ENCODE measurements at places on chromosomes 6 and 20.

DNA sequence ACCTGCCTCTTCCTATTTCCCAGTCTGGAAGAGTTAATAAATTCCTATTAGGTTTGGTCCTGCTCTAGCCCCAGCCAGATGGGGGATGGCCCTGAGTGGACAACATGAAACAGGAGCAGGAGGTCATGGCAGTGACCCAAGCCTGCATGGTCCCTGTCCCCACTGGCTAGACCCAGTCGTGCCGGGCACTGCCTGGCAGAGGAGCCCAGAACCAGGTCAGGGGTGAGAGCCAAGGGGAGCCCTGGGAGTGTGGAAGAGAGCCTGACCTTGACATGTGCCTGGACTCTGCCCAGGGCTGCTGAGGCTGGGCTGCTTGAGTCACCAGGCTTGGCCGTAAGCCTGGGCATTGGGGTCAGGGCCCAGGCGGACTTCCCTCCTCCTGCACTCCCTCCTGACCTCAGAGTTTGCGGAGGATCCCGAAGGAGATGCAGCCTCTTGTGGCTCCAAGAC, 3.6 kb downstream of the AVP start:
- no peak for DNase-seq

GRCh38 chr20:2066461-2067122, 35.0 kb upstream of the STK35 start:
- DNase-seq = no peak

- DNase-seq = no peak
Observed at GRCh38 chr6:106527979-106528378, 101.3 kb downstream of the RTN4IP1 start.

GRCh38 chr6:27267857-27268434, 20.4 kb downstream of the PRSS16 start:
- no peak for DNase-seq

- DNase-seq = no peak
Observed at GRCh38 chr6:163333701-163334663, 80.5 kb upstream of the QKI start.

- DNase-seq = no peak
Observed at GRCh38 chr6:43843097-43843645, 73.2 kb downstream of the VEGFA start.

DNA sequence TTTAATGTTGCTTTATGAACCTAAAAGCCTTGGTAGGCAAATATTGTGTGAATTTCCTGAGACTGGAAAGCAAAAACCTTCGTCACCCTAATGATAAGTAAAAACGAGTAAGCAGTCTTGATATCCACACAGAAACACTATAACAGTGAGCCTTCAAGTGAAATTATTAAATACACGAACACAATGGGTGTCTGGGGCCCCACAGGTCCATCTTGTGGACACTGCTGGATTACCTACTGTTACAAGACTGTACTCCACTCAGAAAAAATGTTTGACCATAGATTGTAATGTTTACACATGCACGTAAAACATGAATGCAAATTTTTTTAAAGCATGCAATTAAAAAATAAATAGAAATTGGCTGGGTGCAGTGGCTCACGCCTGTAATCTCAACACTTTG, 466.9 kb downstream of the CD83 start:
- DNase-seq = no peak

DNA sequence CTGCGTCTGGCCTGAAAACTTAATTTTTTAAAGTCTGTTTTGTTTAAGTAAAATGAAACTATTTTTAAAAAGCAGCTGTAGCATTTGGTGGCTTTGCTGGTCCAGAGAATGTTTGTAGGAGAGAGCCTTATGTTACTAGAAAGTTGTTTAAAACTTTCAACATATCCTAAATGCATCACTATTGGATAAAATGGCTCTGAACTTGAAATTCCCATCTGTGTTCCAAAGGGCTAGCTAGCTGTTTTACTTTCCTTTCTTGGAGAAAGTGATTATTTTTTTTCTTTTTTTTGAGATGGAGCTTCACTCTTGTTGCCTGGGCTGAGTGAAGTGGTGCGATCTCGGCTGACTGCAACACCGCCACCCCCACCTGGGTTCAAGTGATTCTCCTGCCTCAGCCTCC, 2.5 kb downstream of the SYNJ2 start:
- no peak for DNase-seq

- no peak for DNase-seq
Observed at GRCh38 chr6:21753241-21754108, 159.9 kb downstream of the SOX4 start.

DNA sequence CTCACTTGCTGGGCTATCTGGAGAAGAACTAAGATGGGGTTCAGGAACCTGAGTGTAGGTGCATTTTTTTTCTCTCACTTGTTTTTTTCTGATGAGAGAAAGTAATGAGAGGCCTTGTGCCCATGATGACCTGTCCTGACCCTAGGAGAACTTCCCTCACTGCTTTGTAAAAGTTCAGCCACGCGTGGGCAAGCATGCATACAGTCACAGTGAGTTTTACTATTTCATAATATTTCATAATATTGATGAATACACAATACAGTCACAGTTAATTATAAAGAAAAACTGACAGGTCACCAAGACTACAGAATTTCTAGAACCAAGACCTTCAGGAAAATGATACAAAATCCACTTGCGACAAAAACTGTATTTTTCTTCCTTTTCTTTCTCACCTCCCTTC, 111.8 kb downstream of the MAP7 start:
- DNase-seq = no peak

DNA sequence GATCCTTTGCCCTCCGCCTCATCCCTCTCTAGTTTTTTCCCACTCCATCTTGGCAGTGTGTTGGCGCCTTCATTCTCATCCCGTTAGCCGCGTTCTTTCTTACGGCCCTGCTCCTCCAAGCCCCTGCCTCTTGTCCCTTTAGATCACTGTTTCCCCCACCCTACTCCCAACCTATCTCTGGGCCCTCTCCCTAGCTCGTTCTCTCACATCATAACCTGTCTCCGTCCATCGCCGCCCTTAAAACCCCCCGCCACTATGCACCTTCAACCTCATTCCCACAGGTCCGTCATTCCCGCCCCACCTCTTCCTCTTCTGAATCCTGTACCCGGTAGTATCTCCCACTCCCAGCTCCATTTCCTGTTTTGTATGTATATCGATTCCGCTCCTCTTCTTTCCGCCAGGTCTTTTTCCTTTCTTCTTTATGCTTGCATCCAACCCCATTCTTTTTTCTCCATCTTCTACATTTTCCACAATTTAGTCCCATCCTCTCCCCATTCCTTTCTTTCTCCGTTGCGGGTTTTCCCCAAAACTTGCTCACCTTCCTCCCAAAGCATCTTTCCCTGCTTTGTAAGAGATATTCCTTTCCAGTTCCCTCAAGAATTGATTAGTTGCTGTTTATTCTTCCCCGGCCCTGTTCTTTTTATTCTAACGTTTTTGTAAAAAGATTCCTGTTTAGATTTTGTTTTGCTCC, 671 bp downstream of the EFHC1 start:
- no peak for DNase-seq

DNA sequence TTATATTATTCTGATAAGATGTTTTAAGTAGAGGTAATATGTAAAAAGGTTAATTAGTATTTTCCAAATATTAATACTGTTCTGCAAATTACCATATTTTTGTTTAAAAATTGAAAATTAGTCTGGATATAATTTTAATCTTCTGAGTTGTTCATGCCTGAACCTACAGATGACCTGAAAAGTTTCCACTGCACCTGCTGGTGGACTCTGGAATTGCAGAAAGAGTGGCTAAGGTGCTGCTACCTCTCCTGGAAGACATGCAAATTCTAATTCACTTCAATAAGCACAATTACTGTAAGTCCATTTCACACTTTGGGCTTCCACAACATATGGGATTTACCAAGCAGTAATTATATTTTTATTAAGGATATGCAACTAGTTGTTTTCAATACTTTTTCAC, 77.7 kb upstream of the OLIG3 start:
- no peak for DNase-seq

GRCh38 chr20:10476319-10476724, 41.2 kb downstream of the SLX4IP start:
- DNase-seq = no peak

DNA sequence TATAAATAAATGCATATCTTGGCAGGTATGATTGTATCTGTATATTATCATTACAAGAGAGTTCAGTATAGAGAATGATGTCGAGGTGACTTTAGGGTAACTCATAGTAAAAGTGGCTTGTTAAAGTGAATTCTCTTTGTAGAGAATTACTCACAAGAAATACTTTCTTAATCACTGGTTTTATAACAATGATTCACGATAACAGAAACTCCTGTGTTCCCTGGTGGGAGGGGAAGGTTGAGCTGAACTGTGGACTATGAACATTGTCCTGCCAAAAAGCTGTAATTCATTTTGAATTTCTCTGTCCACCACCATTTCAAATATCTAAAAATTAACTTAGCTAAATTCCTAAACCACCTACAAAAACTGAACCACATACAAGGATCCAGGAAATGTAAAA, 7.7 kb downstream of the TPMT start:
- no peak for DNase-seq

- DNase-seq = no peak
Observed at GRCh38 chr20:32231847-32232246, 24.2 kb downstream of the POFUT1 start.

DNA sequence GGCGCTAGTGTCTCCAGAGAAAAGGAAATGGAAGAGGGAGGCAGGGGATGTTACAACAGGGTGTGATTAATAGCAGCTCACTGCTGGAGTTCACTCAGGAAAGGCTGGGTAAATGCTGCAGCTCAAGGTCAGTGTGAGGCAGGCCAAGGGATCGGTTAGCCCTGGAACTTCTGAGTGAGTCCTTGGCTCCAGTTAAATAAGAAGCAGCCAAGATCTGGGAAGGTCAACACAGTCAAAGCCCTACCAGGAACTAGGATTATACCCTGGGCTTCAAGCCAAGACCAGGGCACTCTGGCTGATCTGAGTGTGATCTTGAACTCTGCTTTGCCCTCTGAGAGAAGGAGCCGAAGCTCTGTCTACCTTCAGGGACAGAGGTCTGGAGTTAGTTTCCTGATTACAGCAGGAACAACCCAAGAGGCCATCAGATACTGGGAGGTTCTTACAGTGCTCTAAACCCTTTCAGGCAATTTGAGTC, 44.3 kb downstream of the TPD52L1 start:
- no peak for DNase-seq

GRCh38 chr6:89411145-89412070, 665 bp downstream of the RRAGD start:
- no peak for DNase-seq

DNA sequence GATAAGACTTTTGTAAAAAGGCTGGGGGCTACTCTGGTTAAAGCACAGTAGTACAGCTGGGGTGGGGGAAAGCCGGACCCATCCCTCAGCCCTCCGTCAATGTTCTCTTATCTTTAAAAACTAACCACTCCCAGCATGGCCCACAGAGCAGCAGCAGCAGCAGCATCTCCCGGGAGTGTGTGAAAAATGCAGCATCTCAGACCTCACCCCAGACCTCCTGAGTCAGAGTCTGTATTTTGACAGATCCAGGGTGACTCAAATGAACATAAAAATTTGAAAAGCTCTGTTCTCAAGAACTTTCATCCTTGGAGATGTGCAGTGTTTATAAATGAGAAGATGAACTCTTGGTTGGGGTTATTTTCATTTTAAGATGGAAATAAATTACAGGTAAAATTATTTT, 277.7 kb upstream of the ECI2 start:
- DNase-seq = no peak

GRCh38 chr6:100952006-100952405, 70.9 kb upstream of the ASCC3 start:
- DNase-seq = no peak

DNA sequence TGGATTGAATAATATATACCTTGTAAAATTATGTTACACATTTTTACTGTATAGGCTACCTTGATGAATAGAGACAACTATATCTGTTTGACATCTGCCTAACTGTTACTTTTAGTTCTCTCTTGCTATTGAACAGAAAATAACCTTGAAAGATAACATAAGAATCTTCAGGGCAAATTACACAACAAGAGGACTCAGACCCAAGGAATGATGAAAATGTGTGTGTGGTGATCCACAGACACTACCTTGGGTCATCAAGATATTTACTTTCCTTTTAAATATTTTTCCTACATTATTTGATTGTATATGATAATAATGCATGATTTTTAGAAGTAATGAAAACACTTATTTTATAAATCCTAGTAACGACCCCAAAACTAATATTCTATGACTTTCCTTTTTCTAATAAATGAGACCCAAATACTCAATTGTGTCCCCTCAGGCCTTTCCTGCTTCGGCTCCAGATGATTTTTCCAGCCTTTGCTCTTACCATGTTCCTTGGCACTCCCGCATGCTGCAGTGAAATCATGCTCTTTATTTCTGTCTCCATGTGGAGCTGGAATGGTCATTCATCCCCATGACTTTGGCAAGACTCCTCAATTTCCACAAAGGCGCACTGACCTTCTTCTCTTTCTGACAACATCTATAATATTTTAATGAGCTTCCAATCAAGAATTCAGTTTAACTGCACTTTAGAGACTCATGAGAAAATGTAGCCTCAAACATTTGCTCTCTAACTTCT, 187.6 kb downstream of the EPM2A start:
- DNase-seq = no peak

- no peak for DNase-seq
Observed at GRCh38 chr20:3890398-3890751, 1.2 kb downstream of the PANK2 start.
